SW 1271 (cell line): ENCODE measurements at places on chromosomes 1 and 21.
A peak's percentile ranks its signal among the peaks of the same experiment; 100 is the strongest.

DNA sequence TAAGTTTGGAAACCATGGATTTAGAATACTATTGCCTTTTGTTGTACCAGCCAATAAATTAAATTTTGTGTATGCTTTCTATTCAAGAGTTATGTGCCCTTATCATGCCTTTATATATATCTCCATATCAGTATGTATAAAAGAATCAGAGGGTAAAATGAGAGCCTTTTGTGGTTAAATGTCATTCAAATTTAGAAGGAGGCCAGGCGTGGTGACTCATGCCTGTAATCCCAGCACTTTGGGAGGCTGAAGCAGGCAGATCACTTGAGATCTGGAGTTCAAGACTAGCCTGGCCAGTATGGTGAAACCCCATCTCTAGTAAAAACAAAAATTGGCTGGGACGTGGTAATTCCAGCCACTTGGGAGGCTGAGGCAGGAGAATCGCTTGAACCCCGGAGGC is 88.9 kb downstream of the XPR1 start:
- no peak for DNase-seq

DNA sequence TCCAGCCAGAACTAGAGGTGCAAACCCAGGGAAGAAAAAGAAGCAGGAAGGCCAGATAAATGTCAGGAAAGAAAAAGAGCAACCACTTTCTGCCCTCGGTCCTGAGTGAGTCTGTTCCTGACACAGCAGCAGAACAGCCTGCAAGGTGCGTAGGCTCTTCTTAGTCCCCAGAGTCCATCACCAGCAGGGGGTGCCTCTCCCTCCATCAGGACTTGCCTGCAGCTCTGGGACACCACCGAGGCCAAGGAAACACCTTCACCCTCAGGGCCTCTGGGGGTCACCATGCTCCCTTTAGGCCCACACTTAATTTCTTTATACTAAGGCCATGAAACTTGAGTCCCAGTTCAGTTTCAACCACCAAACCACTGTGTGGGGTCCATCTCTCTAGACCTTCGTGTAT is 43.7 kb upstream of the NFASC start:
- DNase-seq = no peak

DNA sequence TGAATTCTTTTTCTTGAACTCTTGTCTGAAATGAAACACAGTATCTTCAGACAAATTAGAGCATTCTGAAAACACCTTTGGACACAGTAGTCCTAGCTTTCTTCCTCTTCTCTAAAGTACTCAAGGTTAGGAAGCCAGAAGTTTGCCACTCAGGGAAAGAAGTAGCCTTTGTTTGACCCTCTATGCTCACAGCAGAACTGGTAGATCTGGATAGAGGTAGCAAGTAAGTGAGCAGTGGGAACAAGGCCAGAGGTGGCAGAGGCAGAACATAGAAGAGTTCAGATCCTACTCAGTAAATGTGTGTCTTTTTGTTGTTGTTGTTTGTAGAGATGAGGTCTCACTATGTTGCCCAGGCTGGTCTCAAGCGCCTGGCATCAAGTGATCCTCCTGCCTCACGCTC is 7.4 kb upstream of the PIGR start:
- DNase-seq = no peak

GRCh38 chr1:160342526-160342925 is 524 bp downstream of the COPA start:
- no peak for DNase-seq

DNA sequence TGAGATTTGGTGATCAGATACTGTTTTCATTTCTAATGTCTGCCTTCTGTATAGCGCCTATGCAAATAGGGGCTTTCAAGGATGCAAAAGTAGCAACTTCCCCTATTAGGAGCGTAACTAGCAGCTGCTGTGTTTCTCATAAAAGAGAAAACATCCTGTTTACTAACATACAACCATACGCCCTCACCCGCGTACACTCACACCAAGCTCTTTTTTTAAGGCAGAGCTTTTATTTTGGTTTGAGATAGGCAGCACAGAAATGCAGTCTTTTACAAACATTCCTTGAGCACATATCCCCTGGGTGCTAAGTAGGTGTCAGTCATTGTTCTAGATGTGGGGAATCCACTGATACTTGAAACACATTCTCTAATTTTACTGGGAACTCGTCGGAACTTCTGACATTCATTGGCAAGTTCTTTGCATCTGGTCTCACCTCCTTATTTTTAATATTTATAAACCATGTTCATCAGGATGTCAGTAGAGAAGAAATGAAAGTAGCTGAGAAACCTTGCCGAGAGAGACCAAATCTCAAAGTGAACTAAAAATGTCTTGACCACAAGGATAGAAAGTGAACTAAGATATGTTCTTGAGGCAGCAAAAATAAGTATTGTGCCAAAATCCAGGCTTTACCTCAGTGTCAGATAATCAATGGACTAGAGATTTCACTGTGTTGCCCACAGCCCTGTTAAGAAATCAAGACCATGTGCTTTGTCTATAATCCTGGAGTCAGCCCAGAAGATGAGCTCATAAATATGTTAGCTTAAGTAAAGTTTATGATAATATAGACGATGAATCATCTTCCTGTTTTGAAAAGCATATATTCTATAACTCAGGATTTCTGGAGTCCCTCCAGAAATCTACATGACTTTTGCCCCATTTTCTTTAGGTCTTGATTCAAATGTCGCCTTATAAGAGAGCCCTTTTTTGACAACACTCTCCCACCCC is 350.9 kb downstream of the ST6GALNAC3 start:
- peak; percentile 1 for DNase-seq

DNA sequence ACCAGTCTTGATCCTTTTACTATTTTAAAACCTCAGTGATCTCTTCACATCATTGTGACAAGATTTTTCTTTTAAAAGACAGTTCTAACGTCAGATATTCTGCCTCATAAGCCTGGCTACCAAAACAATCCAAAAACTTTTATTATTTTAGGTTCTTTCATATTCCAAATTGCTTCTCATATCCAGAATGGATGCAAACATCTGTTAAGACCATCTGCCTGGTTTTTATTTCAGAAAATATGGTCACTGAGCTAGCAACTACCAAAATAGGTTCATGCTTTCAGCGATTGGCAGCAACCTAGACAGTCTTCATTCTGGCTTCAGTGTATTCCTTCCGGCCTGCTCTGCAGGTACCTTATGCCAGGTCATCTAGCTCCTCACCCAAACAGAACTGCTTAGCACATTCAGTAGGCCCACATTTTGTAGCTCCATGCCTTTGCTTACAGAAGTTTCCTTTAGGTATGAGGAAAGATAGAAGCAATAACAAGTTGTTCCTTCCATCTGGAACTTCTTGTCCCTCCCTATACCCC is 59.0 kb upstream of the CACYBP start:
- no peak for DNase-seq

DNA sequence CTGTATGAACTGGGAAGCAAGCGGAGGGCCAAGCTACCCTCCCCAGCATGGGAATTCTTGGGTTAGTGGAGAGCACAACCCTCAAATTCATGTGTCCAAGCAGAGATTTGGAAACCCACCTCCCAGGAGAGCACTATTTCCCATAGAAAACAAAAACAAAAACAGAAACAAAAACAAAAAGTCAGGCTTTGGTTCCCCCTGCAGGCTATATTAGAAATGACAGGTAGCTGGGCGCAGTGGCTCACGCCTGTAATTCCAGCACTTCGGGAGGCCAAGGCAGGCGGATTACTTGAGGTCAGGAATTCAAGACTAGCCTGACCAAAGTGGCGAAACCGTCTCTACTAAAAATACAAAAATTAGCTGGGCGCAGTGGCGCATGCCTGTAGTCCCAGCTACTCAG is 10.8 kb downstream of the MINDY1 start:
- no peak for DNase-seq

DNA sequence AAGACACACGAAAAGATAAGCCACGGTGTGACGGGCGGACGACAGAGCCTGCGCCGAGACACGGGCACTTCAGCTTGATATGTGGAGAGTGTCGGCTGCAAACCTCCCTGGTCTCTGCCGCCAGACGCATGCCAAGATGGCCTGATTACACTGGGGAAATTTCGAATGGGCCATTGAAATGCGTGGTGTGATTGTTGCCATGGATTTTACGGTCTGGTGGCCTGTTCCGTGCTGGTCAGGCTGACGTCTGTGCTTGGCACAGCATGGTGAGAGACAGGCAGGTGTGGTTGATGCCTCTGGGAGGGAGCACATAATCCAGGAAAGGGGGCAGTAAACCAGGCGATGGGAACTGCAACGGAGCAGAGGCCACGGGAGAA is 105.6 kb upstream of the TMPRSS2 start:
- DNase-seq = no peak

DNA sequence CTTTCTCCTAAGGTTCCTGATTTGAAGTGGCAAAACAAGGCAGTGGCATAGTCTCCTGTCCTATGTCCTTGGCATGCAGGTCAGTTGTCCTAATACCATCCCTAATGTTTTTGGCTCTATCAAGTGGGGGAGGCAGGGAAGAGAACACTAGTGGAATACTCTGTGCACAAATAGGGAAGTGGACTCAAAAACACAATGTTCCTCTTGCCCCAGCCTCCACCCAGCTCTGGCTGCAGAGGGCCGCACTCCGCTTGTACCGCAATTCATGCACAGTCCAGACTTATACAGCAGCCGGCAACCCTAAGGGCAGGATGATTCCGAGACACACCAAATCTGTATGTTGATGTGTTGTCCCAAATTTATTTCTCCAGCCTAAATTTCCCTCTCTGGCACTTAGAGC is 14.5 kb downstream of the PLEKHO1 start:
- no peak for DNase-seq

DNA sequence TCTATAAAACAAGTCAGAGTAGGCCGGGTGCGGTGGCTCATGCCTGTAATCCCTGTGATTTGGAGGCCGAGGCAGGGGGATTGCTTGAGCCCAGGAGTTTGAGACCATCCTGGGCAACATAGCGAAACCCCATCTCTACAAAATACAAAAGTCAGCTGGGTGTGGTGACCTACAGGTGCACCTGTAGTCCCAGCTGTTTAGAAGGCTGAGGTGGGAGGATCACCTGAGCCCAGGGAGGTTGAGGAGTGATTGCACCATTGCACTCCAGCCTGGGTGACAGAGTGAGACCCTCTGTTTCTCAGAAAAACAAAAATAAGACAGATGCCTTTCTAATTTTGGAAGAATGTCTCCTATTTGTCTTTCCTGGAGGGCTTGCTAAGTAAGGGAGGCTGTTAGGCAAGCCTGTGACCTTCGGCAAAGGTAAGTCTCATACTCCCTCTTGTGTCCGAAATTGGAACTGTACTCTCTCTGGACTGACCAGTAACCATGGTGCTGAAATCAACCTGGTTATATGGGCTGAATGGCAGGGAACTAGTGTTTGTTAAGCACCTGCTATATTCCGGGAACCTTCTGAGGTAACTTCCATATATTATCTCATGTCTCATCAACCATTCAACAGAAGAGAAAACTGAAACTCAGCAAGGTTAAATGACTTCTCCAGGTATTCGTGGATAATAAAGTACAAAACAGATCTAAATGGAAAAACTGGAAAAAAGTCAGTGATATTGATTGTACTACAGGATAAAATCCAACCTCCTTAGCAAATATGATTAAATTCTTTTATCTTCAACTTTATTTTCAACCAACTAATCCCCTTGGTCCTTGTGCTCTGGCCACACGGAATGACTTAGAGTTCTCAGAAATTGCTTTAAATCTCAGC is 11.8 kb upstream of the RAB3B start:
- DNase-seq = peak; percentile 73

- DNase-seq = no peak
Measured at GRCh38 chr1:93531193-93531592, 83.3 kb downstream of the FNBP1L start.

DNA sequence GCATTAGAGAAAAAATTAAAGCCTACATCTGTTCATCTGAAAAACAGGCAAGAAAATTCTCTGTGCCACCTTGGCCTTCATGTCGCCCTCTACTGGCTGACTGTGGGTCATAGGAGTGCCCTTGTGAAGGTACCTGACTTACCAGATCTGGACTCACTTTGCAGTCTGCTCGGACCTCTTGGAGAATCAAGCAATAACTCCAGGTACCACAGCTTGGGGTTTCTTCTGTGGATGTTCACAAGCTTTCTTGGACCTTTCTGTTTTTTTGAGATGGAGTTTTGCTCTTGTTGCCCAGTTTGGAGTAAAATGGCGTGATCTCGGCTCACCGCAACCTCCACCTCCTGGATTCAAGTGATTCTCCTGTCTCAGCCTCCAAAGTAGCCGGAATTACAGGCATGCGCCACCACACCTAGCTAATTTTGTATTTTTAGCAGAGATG is 2.4 kb upstream of the PRAMEF18 start:
- peak; percentile 41 for DNase-seq

DNA sequence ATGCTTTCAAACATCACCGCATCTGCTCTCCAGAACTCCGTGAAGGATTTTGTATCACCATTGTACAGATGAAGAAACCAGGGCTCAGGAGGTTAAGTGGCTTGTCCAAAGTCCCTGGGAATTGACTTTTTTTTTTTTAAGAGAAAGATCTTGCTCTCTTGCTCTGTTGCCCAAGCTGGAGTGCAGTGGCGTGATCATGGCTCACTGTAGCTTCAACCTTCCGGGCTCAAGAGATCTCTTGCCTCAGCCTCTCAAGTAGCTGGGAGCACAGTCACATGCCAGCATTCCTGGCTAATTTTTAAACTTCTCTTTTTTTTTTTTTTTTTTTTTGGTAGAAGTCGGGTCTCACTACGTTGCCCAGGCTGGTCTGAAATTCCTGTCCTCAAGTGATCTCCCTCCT is 6.9 kb upstream of the TAS1R2 start:
- no peak for DNase-seq

GRCh38 chr1:169070547-169070946 is 35.9 kb upstream of the ATP1B1 start:
- DNase-seq = no peak

GRCh38 chr1:33043267-33044092 is 6.8 kb upstream of the AK2 start:
- DNase-seq = no peak

DNA sequence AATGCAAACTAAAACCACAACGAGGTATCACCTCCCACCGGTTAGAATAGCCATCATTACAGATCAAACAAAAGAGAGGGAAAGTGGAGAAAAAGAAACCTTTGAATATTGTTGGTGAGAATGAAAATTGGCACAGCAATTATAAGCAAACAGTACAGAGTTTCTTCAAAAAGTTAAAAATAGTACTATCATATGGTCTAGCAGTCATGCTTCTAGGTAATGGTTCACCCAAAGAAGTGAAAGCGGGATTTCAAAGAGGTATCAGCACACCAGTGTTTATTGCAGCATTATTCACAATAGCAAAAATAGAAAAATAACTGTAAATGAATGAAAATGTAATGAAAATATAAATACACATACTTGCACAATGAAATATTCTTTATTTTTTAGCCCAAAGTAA is 8.2 kb downstream of the OR2T10 start:
- no peak for DNase-seq
